Left lobe of liver (tissue), 2 donors: ENCODE measurements at places on chromosomes 2 and 18.

DNA sequence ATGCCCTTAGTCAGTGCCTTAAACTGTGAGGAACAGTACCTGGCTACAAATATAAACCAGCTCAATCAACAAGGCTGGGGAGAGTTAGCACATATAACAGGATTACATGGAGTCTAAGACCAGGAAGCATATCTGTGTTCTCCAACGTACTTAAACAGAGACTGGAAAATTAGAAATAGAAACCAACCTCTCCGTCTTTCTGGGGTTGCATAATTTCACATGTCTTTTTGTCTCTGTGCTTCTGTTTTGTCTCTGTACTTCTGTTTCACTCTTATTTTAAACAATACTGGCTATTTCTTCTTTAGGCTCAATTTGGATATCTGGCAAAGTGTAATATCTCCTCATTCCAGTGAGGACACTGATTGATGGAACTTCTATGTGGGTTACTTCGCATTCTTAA is 749.0 kb upstream of the ZEB2 start:
- no peak for DNase-seq

- DNase-seq: peak; percentile 55
These were observed 15.2 kb upstream of the PLEKHM3 start for GRCh38 chr2:208040199-208041171.

DNA sequence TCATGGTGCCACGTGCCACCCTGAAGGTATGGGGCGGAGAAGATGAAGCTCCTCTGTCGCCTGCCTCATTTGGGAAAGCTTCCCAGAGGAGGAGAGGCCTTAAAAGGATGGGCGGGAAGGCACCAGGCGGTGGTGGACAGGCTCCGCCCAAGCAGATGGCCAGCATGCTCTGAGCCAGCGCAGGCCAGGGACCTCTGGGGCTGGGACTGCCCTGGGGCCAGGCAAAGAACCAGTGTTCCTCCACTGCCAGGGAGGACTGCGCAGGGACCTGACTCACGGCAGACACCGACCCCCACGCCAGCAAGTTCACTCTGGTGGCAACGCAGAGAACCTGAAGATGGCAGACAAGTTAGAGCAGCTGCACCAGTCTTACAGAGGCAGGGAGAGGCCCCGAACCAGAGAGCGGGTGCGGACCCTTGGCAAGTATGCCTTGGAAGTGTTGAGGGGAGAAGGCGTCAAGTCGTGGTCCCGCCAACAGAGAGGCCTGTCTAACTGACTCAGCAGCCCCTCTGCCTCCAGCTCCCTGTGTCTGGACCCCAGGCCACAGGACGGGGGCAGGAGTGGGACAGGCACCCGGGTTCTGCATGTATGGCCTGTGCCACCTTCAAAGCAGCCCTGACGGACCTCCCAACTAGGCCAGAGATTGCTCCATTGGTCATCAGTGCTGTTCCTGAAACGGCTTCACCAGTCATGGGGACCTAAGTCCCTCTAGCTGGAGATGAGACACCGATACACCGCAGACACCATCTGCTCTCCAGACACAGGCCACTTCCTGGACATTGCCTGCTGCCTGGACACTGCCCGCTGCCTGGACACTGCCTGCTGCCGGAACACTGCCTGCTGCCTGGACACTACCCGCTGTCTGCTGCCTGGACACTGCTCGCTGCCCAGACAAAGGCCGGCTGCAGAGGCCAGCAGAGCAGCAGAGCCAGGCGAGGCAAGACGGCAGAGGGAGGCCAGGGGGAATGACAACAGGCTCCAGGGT is 124.7 kb downstream of the HDAC4 start:
- DNase-seq: peak; percentile 48

- no peak for DNase-seq
These were observed 27.8 kb downstream of the CTIF start for GRCh38 chr18:48566589-48566988.

DNA sequence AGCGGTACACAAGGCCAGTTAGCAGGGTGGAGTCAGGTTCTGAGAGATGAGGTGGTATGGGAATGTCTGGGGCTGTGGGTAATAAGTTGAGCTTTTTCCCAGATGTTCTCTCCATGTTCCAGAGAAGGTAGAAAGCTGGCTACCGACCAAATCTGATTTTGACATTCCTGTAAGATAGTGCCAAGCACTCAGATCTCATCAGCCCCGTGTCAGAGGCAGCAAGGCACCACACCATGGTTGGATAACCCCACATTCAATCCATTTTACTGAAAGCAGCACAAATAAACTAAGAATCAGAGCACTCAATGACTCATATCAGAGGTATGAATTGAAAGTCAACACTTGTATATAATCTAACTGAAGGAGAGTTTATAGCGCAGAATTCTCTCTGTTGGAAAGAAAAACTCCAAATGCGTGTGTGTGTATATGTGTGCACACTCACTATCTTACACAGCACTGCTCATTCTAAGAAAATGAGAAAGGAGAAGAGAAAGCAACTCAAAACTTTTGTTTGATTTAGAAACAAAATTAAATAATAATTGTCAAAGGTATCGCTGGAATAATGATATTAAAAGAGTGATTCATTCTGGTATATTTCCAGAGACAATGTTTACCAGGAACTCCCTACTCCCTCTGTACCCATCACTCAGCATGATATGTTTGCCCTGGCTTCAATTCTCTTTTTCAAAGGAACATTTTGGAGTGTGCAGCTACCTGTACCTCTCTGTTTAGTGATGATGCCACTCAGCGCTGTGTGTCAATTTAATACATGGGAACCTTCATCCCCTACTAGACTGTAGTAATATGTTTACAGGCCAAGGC is 375.1 kb upstream of the ID2 start:
- peak; percentile 68 for DNase-seq

DNA sequence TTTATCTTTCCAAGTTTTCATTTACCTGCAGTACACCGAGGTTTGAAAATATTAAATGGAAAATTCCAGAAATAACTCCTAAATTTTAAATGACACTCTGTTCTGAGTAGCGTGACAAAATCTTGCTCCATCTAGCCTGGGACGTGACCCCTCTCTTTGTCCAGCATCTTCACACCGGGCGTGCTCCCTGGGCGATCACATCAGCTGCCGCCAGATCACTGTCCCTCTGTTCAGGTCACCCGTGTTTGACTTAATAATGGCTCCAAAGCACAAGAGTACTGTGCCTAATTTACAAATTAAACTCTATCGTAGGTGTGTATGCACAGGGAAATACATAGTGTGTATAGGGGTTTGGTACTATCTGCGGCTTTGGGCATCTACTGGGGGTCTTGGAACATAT is 6.1 kb upstream of the TMEM185B start:
- DNase-seq: no peak

DNA sequence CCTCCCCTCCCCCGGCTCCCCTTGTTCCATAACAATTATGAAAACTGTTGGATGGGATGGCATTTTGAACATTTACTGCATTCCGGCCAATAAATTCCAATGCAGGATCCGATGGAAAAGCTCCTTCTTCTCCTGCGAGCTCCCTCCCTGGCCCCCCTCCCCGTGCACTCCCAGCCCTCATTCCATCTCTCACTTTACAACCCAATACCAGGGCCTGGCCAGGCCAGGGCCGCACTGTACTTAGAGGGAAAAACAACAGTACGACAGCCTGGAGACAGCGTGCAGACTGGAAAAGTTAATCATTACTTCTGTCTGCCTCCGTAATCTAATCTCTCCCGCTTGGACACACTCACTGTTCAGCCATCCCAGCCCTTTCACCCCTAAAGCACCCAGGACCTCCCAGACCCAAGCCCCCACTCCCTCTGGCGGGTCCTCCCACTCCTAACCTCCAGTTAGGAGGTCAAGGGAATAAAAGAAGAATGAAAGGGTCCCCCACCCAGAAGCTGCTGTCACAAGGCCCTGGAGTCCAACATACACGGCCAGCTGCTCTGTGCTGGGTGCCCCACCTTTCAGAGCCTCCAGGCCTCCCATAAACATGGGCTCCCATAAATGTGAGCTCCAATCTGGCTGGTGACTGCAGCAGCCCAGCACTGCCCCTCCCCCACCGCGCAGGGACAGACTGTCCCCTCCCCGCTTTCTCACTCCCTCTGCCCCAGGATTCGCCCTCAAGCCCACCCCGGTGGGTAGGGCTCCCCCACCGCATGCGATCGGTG is 20.6 kb downstream of the SMAD7 start:
- peak; percentile 73 for DNase-seq

DNA sequence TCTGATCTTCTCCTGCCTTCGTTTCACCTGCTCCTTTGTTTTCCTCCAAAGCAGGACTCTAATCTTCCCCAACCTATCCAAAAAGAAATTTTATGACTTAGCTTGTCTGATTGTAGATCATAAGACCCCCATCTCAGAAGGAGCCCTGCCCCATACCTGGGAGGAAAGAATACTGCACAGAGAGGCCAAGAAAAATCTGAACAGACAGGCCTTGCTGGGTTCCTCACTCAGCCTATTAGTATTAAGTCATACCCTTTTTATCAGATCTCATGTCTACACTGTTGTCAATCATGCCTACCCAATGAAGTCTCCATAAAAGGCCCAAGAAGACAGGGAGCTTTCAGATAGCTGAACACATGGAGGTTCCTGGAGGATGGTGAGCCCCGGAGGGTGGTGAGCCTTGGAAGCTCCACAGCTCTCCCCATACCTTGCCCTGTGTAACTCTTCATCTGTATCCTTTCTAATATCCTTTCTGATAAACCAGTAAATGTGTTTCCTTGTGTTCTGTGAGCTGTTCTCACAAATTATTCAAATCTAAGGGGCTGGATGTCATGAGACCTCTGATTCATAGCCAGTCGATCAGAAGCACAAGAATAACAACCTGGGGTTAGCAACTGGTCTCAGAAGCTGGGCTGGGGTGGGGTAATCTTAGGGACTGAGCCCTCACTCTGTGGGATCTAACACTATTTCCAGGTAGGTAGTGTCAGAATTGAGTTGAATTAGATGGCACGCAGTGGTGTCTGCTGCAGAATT is 108.8 kb downstream of the SPOPL start:
- no peak for DNase-seq

GRCh38 chr2:199480966-199481365 is 23.2 kb upstream of the SATB2 start:
- no peak for DNase-seq

DNA sequence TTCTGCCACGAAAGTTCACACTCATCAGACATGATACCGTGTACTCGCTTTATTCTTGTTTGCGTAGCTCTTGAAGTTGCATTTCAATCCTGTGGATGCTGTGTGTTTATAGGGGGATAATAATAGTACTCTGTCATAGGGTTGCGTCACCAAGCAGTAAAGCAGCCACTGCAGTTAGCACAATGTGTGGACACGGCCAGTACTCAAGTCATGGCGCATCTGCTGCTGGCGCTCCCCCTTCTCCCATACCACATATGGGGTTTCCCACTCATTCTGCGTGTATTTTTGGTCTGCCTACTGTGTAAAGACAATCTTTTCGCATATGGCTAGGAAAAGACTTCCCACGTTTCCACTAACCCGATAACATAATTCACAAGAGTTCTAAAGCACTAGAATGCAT is 2.1 kb upstream of the ZBTB14 start:
- DNase-seq: no peak

GRCh38 chr2:204127238-204127637 is 190.7 kb downstream of the ICOS start:
- no peak for DNase-seq

DNA sequence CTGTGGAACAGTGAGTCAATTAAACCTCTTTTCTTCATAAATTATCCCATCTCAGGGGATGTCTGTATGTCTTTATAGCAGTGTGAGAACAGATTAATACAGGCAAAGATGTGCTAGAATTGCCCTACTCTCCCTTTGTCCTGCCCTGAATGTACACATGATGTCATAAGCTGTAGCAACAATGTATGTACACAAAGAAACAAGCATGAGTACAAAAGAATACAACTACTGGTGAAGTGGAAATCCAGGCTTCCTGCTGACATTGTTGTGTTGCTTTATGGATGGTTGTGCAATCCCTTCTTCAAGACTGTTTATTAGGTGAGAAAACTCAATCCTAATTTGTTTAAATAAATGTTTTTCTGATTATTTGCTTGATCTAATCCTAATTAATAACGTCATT is 446.6 kb downstream of the DSC3 start:
- no peak for DNase-seq

- DNase-seq: no peak
These were observed 13.0 kb downstream of the YWHAQ start for GRCh38 chr2:9617749-9618148.

DNA sequence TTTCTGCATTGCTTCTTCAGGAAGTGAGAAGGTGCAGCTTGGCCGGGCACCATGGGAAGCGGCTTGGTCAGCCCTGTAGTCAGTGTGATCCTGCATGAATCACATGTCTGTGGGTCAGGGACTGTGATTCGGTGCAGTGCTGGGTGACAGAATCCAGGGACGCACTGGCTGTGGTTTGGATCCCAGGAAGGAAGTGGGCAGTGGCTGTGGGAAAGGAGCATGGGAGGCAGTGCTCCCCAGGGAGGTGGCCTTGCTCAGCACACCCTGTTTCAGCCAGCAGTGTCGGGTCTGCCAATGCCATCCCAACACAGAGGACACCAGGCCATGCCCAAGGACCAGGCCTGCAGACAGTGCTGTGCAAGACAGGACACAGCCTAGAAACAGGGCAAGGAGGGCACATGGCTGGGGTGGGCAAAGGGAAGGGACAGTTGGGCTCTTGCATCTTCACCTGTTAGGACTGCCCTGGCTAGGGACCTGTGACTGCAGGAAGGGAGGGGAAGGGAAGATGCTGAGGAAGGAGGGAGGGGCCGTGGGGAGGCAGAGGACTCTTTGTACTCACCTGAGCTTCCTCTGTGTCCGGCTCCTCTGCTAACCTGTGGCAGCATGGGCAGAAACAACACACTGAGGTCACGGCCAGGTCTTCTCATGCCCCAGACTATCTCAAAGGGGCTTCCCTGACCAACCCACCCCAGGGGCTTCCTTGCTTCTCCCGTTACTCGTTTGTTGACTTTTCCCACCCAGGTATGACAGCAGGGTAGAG is 37.2 kb upstream of the DNMT3A start:
- DNase-seq: peak; percentile 35

GRCh38 chr2:157746234-157746950 is 117.7 kb upstream of the ACVR1C start:
- DNase-seq: peak; percentile 74

DNA sequence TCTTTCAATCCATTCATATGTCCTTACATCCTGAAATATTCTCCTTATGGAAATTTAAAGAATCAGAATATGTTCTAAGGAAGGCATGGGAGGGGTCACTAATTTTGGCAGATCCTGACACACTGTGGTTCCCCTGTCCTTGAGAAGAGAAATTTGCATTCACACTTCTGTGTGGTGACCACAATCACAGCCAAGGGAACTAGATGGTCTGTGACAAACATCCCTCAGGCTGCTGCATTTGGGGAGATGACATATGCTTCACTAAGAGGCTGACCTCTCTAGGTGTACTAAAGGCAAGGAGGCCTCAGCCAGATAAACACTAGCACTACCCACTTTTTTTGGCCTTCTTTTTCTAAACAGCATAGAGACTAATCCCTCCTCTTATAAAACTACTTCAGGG is 129.6 kb downstream of the MREG start:
- DNase-seq: no peak

DNA sequence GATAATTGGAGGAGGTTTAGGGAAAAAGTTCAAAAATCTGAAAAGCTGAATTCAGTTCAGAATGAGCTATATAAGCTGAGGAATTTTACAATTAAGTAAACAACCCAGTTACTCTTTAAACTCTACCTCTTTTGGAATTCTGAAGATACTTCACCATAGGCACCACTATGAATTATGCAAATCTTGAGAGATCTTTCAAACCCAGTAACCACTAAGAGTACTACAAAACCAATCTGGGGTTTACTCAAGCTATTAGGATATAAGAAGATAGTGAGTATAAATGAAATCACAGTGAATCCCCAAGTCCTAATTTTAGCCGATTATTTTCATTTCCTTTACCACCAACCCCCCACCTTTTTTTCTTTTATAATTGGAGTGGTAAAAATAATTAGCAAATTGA is 6.0 kb upstream of the CTLA4 start:
- DNase-seq: no peak

GRCh38 chr2:42342061-42342794 is 18.8 kb downstream of the COX7A2L start:
- DNase-seq: no peak
